ENCODE measurements at places on chromosomes 2 and 18.

DNA sequence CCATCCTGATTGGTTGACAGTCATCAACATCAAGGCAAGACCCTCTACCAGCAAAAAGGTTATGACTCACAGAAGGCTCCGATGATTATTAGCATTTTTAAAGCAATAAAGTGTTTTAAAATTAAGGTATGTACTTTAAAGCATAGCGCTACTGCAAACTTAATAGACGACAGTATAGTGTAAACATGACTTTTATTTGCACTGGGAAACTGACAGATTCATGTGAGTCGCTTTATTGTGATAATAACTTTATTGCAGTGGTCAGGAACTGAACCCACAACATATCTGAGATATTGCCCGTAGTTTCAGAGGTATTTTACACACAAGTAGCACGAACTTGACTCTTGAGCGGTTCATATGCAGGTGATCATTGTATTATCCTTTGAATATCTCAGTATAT lies 249.1 kb downstream of the LTBP1 start:
- DNase-seq: no peak

GRCh38 chr2:232466221-232466620 lies 10.3 kb downstream of the ALPI start:
- DNase-seq: no peak

GRCh38 chr2:125959047-125959446 lies 696.9 kb upstream of the GYPC start:
- no peak for DNase-seq

- DNase-seq: no peak
These were observed 51.7 kb downstream of the RBKS start for GRCh38 chr2:27838502-27838901.
